ENCODE measurements at places on chromosomes 4 and X.

- DNase-seq, result no peak
Measured at GRCh38 chrX:68286076-68286475, 147.2 kb downstream of the OPHN1 start.

DNA sequence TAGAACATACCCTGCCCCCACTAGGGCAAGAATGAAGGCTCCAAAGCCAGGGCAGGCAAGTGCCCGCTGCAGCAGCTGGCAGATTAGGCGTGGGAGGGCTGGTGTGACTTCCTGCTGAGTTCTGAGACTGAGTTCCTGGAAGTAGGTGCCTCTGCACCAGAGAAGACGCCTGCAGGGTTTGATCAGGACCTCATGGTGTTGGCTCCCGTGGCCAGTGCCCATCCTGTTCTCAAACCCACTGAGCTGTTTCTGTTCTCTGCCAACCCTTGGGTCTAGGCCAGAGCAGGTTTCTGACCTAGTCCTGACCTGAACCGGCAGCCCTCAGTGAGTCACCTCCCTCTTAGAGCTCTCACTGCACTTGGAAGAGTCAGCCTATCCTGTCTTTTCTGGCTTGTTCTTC lies 220.7 kb downstream of the HS6ST2 start:
- DNase-seq, result no peak

DNA sequence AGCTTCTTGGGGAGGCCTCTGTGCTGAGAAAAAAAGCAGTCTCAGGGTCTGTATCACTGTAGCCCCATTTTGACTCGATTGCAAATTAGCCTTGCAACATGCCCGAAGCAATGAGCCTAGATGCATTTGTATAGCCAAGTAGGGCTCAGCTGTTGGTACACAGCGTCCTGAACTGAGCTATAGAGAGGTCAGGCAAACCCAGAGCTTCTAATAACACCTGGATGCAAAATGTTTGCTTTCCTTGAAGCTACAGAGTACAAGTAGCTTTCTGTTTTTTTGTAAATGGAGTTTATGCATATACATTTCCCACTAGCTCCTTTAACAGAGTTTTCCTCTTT lies 87.8 kb downstream of the PLAC1 start:
- no peak for DNase-seq

DNA sequence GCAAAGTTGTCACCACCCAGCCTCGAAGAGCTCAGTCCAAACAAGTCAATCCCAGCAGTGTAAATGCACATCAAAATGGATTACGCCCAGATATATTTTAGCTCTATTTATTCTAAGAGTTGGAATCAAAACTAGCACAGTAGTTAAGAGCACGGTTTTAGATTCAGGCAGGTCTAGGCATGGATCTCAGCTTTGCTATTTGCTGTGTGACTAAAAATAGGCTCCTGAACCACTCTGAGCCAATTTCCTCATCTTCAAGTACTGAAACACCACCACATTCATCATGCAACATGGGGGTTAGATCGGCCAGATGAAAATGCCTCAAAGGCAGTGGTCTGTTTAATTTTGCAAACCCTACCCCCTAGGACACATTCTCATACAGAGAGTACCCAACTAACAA lies 55.9 kb upstream of the FGFBP2 start:
- no peak for DNase-seq

Data from left colon (tissue), 2 donors.